ENCODE measurements at places on chromosomes 16 and 17.

GRCh38 chr17:65679165-65679845, 117.9 kb upstream of the AXIN2 start:
- DNase-seq = no peak

DNA sequence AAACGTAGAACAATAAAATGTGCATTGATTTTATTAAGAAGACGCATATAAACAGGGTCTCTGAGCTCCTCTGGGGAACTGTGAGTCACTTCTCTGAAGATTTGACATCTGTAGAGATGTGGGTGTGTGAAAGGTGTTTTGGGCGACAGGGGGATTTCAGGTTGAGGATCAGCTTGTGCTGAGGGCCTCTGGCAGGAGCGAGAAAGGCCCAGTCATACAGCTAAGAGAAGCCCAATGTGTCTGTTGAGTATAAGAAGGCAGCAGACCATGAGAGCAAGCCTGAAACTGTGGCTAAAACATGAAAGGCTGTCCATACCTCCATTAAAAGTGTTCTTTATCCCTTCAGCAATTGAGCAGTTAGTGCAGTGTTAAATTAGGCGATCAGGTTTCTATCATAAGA, 406.5 kb upstream of the MON1B start:
- DNase-seq = no peak

DNA sequence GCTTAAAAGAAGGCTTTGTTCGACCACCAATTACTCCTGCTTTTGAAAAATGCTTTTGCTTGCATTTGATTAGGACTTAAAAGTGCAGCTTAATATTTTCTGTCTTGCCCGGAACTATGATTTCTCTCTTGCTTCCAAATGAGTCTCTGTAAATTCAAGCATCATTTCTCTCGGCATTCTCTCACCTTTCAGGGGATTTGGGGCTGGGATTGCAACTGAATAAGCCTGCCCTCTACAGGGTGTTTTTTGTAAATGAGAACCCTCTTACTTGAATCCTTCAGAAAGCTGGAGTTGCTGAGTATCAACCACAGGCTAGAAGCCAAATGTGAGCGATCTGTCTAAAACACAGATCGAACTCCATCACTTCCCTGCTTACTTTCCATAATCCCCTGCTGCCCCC, 234.6 kb downstream of the TMEM114 start:
- DNase-seq = no peak

- no peak for DNase-seq
Measured at GRCh38 chr17:37220607-37220953, 155.2 kb upstream of the C17orf78 start.

DNA sequence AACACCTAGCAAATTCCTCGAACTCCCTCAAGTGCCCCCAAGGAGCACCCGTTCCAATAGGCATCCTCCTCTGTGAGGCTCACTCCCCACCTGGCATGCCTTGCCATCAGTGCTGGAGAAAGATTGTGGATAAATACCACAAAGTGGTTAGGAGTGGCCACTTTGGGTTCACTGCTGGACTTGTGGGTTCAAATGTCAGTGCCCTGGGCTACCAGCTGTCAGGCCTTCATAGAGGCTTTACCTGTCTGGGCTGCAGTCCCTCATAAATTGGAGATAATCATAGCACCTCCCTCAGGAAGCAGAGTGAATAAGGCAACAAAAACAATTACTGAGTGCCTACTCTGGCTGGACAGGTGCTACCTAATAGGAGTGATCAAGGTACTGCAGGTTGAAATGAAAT, 1.5 kb upstream of the SYT17 start:
- DNase-seq = no peak

GRCh38 chr17:72445055-72445991, 324.5 kb downstream of the SOX9 start:
- DNase-seq = no peak

DNA sequence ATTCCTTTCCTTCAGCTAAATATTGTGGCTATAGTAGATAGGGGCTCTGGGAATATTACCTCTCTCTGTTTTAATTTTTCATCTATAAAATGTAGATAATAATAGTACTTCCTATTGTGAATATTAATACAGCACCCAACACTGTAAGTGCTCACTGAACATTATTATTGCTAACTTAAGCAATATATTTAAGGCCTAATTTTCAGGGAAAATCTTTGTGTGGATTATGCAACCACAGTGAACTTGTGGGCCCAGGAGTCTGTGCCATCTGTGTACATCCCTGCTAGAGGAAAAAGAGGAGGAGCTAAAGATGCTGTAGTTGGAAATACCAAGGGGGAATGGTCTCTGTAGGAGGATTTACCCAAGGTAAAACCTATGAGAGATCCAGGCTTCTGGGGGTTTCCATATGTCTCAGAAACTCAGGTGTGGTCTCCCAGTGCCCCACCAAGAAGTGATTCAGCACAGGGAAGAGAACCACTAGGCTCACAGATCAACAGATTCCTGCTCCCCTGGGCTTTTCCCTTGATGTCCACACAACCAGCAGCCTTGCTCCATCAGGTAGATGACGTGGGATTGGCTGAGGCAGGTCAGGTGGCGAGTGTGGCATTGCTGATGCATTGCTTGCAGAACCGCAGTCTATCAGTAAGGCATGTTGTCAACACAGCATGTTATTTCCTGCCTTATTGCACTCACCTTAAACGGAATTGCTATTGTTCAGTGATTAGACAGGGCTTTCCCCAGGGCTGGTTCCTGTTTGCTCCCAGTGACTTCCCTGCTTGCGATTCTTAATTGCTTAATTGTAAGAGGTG, 1.6 kb upstream of the N4BP1 start:
- no peak for DNase-seq

DNA sequence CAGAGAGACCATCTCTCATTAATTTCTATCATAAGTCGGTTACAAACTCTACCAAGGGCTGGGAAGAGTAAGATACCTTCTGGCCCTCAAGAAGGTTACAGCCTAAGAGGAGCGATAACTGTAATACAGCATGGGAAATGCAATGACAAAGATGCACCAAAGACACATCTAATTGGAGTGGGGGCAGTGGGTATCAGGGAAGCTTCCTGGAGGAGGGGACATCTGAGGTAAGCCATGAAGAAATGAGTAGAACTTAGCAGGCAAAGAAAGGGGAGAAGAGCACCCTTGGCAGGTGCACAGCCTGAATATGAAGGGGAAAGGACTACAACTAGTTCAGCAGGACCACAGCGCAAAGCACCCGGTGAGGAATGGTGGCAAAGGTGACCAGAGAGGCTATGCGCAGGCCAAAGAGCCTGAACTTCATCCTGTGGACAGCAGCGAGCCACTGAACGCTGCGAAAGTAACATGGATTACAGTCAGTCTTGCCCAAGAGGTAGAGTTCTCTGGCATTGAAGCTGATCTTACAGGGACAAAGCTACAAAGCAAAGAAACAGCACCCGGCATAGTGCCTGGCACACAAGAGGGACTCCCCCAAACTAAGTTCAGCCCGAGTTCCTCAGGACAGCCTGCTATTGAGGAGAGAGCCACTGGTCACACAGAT, 2.8 kb downstream of the TBC1D10B start:
- no peak for DNase-seq

Data from non-pigmented ciliary epithelial cell (primary cell).